Right renal pelvis (tissue), 4 donors: ENCODE measurements at places on chromosomes 3 and 15.

- no peak for DNase-seq
Observed at GRCh38 chr15:42218953-42219592, 11.0 kb upstream of the VPS39 start.

DNA sequence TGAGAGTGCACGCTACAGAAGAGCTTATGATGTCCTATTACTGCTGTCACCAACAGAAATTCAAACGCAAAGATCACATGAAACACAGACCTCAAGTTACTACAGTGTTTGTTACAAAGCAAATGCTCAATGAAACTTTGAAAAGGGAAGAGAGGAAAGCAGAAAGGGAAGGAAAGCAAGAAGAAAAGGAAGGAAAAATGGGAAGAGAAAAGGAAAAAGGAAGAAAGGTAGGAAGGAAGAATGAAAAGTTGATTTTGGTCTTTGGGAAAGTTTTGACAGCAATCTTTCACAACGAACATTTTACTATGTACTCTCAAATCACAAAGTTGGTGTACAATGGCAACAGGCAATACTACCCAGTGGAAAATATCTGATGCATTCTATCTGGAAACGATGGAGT is 514.8 kb downstream of the MAGI1 start:
- no peak for DNase-seq

- DNase-seq: no peak
Observed at GRCh38 chr3:13712682-13713180, 163.8 kb downstream of the FBLN2 start.

- no peak for DNase-seq
Observed at GRCh38 chr3:10772271-10773161, 43.5 kb upstream of the SLC6A11 start.

DNA sequence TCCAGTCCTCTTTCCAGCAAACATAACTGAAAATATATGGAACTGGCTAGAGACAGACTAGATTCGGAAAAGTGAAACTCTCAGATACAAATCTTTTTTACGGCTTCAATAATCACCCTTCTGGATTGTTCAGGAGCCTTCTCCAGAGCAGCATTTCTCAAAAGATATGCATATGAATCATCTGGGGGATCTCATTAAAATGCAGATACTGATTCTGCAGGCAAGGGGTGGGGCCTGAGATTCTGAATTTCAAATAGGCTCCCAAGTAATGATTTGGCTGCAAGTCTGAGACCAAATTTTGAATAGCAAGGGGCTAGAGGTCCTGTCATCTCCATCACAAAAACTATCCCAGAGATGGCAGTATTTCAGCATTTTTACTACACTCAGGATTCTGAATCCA is 165.4 kb downstream of the CTNNB1 start:
- DNase-seq: no peak

- DNase-seq: no peak
Observed at GRCh38 chr3:141280690-141281089, 49.1 kb downstream of the PXYLP1 start.

GRCh38 chr3:16482770-16483531 is 30.5 kb downstream of the RFTN1 start:
- no peak for DNase-seq

DNA sequence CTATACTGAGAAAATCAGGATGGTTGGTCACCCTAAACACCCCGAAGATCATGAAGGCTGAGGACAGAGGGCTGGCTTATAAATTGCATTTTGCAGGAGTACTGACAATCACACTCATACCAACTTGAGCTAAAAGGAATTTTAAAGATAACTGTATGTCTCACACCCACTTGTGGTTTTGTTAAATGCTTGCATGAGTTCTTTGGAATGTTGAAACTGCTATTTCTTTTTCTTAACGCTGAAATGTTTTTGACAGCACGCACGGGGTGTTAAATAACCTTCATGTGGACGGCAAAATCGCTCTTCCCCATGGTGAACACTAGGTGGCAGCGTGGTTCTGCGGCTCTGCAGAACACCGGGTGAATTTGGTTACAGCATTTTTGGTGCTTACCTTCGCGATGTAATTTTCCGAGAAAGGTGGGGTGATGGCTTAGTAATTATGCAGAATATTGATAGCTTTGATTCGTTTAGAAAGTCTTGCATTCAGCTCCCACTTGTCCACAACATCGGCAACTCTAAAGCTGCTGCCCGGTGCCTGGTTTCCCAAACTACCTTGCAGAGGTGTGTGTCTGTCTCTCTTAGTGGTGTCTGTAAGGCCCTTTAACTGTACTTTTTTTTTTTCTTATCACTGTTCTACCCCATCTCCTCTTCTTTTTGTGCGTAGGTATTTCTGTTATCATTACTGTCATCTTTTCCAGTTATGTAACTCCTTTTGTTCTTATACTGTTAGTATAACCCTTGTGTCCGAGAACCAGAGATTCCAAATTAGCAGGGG is 51.7 kb downstream of the ARNT2 start:
- DNase-seq: peak; percentile 58

GRCh38 chr3:119557877-119558269 is 1.5 kb downstream of the CD80 start:
- no peak for DNase-seq

DNA sequence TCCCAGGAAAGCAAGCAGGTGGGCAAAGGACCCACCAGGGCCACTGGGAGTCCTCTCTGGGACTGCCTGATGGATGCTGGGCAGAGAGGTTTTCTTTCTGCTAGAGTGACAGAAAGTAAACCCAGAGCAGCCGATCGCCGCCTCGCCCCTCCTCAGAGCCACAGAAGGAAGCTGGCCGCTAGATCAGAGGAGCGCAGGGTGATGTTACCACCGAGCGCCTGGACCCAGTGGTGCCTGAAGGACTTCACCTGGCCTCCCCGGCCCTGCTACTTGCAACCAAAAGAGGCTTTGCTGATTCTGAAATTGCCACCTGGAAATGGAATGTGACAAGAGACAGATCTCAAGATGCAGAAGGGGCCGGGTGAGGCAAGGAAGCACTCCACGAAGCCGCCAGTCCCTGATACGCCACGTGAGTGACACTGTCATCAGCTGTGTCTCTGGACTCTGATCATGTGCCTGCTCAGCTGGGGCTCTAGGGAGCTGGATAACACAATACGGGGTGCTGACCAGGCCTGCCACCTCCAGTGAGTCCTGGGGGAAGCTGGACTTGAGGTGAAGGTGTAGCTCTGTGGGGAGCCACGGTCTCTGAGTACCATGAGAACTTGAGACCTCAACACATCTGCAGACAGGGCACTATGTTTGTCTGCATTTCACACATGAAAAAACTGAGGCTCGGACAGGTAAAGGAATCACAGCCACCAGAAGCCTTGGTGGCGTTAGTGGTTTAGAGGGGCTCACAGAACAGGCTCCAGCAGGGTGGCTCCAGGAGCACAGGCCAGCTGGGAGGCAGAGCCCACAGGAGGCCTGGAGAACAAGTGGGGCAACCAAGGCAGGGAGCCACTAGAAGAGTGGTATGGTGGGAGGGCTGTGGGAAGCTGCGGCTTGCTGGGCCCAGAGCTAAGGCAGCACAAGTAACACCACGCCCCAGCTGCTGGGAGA is 137.9 kb upstream of the PRR20G start:
- DNase-seq: no peak
